ENCODE measurements at places on chromosomes 2 and 18.

GRCh38 chr2:28613633-28614501 lies 118.0 kb downstream of the PLB1 start:
- DNase-seq, result no peak

- peak; percentile 26 for DNase-seq
Observed at GRCh38 chr2:18701981-18702380, 112.6 kb upstream of the NT5C1B start.

- DNase-seq, result peak; percentile 27
Observed at GRCh38 chr2:32061973-32062861, 1.1 kb upstream of the SPAST start.

GRCh38 chr18:34543945-34544344 lies 166.2 kb upstream of the DTNA start:
- DNase-seq, result no peak

DNA sequence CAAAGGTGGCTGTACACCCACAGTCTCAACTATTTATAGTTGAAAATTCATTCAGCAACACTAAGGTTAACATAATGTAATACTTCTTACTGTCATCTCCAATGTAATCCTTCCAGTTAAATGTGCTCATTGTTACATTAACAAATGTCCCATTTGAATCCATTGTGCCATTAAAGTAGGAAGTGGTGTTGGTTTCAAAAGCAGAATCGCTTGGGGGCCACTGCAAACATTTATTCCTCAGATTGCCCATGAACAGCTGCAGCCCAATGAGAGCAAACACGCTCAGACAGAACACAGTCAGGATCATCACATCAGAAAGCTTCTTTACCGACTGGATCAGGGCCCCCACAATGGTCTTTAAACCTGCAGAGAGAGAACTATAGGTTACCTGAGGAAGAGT lies 41.4 kb downstream of the SCN3A start:
- no peak for DNase-seq

- DNase-seq, result no peak
Observed at GRCh38 chr2:233915128-233915527, 2.0 kb upstream of the TRPM8 start.

GRCh38 chr18:73766910-73767515 lies 380.6 kb downstream of the FBXO15 start:
- peak; percentile 44 for DNase-seq

GRCh38 chr2:148720501-148721001 lies 76.0 kb downstream of the EPC2 start:
- DNase-seq, result peak; percentile 49

GRCh38 chr2:238426568-238427434 lies at the start of gene ASB1:
Gene ASB1, plus strand, starts transcription at chr2:238426927. Its CDS starts 144 bp downstream, at chr2:238427071.
- DNase-seq, result peak; percentile 81

DNA sequence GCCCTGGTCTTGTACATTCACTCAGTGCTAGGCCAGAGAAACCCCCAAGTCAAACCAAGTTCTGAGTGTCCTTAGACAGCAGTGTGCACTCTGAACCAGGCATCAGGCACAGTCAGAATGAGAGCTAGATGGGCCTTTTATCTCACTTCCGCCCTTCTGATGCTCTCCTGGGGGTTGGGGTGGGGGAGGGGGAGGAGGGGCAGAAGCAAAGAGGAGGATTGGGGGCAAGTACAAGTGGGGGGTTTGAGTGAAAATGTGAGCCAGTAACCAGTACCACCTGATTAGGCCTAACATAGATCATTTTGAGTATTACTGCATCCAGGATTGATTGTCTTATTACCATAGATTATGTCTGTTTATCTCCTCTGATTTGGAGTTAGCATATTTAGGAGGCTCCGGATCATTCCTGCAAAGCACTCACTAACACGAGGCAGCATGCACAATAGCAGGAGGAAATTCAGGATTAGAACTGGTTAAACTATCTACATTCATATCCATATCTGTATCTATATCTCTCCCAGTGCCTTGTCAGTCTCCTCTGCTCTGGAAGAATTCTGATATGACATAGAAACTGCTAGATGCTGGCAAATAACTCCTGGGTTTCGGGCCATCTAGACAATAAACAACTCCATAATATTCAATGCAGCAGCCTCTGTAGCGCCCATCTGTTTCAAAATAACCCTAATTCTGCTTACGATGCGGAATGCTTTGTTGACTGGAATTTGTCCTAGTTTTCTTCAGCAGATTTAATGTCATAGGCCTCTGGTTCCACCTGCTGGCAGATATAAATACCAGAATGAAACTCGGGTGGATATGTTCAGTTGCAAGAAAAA lies 149.1 kb downstream of the RHBDD1 start:
- DNase-seq, result peak; percentile 86

DNA sequence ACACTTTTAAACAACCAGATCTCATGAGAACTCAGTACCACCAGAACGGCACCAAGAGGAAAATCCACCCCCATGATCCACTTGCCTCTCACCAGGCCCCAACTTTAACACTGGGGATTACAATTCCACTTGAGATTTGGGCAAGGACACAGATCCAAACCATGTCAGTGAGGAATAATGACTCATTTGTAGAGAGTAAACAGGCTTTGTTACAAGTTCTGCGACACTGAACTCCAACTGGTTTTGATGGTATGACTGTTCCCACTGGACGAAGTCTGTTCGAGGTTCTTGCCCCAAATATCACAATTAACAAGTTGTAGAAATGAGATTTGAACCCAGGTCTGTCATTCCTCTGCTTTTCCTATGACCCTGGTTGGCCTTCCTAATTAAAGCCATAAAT lies 718.1 kb upstream of the ID2 start:
- no peak for DNase-seq

GRCh38 chr2:64244037-64244416 lies 99.8 kb upstream of the PELI1 start:
- DNase-seq, result no peak

GRCh38 chr2:86064006-86064405 lies 41.7 kb downstream of the POLR1A start:
- peak; percentile 66 for DNase-seq

- no peak for DNase-seq
Observed at GRCh38 chr2:109451671-109452070, 162.1 kb downstream of the SEPTIN10 start.

DNA sequence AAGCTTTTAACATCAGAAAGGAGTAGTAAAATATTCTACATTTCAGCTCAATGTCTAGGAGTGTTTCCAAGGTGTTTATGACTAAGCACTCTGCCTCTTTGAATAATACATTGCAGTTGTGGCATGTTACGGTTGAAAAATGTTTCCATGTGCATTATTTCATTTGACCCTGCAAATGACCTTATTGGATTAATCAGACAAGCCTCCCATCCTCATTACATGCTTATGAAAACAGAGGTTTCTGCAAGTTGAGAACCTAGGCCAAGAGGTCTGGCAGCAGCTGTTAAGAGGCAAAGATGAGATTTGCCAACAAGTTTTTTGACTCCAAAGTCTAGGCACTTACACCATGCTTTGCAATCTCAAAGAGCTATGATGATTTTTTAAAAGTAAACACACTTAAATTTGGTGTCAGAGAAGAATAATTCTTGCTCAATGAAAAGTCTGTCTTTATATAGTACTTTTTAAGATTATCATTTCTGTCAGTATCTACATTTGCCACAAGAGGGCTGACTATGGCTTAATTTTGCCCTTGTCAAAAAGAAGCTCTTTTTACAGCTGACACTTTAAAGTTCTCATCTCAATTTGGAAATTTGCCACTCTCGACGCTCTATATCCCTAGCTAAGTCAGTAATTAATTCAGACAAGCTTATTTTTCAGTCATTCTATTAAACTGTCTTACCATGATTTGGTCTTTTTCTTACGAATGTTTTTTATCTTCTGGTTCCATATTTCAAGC lies 260.6 kb downstream of the PAX3 start:
- DNase-seq, result peak; percentile 41

DNA sequence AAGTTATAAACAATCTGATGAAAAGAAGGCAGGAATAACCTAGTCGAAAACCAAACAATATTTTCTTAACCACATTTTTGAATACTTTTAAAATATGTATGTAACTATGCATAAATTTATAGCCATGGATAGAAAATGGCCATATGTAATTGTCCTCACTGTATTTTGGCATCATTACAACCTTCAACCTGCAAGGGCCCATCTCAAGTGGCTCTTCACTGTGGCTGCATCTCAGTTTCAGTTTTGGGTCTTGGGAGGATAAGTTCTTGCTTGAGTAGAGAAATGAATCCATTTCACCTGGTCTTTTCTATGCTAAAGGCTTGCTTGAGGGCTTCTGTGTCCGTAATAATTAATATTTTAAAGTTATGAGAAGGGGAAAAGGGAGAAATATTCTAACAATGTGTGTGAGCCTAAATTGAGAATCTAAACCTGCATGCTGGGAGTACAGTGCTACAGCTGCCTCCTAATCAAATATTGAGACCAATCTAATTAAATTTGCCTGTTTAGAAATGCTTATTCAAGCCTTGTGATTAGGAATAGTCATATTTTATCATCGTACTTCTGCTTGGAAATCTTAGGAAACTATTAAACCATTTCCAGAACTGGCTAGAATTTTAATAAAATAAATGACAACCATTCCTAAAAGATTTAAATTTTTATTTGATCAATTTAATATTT lies 92.5 kb downstream of the EML4 start:
- DNase-seq, result no peak

DNA sequence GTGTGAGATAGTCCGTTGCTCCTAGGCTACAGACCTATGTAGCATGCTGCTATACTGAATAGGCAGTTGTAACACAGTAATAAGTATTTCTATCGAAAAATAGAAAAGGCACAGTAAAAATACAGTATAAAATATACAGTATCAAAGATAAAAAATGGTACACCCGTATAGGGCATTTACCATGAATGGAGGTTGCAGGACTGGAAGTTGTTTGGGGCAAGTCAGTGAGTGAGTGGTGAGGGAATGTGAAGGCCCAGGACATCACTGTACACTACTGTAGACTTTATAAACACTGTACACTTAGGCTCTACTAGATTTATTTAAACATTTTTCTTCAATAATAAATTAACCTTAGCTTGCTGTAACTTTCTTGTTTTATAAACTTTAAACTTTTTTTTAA lies 3.5 kb downstream of the MAP3K20 start:
- DNase-seq, result no peak

GRCh38 chr2:105062158-105062557 lies 24.3 kb downstream of the MRPS9 start:
- DNase-seq, result no peak
